ENCODE measurements at places on chromosomes 6 and 20.
A peak's percentile ranks its signal among the peaks of the same experiment; 100 is the strongest.

DNA sequence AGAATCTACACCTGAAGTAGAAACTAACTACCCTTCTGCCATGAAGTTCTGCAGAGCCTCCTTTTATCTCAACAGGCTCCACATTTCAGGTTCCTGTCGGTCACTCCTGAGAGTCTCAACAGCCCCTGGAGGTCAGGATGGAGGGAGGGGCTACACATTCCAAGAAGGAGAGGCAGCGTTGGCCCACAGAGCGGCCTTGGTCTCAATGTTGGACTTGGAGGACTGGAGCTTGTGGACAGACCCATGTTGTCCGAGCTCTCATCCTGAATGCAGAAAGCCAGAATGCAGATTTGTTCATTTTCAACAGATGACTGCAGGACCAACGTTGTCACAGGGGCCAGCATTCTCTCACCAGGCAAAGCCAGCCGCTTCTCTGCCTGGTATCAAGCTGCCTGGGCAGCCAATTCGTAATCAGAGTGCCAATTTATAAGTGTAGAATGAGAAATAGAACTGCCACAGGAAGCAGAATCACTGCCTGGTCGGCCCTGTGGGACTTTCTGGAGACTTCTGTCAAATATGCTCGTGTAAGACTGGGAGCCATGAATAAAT, 212.5 kb upstream of the SNX9 start:
- no peak for DNase-seq

DNA sequence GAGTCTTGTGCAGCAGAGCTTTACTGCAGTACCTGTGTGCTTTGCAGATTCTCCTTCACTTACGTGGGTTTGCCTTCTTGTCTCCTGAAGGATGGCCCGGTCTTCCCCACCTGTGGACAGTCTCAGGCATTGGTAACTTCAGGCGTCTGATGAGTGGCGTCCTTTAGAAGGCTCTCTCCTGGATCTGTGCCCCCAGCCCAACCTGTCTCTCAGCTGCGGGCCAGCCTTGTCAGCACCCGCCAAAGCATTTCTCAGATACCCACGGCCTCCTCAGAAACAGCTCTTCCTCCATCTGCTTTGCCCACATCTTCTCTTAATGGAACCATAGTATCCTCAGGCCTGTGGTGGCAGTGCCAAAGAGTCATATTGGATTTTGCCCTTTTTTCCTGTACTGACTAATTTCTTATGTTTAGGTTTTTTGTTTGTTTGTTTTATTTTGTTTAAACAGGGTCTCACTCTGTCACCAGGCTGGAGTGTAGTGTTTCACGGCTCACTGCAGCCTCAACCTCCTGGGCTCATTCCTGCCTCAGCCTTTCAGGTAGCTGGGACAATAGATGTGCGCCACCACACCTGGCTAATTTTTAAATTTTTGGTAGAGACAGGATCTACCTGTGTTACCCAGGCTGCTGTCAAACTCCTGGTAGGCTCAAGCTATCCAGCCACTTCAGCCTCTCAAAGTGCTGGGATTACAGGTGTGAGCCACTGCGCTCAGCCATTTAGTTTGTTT, 96.6 kb downstream of the ARID1B start:
- DNase-seq = no peak

GRCh38 chr6:52418606-52419005, 1.5 kb upstream of the EFHC1 start:
- DNase-seq = no peak

DNA sequence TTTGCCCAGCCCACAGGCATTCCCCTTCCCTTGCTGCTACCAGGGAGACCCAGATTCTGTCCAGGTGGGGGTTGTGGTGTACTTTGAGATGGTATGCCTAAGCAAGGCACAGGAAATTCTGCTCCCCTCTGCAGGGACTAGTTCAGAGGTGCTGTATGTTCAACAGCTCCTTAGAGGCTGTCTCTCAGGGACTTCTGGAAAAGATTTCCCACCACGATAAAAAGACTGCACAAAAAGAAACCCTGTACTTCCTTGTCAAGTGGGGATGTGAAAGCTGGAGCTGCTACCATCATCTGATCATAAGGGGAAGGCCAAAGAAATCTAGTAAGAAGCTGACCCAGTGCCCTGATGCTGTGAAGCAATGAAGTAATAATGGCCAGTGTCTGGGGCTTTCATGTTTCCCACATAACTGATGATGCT, 51.5 kb upstream of the SMIM29 start:
- DNase-seq = no peak

GRCh38 chr20:34426026-34426425, 63.0 kb downstream of the ITCH start:
- DNase-seq = no peak

- DNase-seq = no peak
Observed at GRCh38 chr6:52176550-52176949, 9.6 kb upstream of the IL17A start.

DNA sequence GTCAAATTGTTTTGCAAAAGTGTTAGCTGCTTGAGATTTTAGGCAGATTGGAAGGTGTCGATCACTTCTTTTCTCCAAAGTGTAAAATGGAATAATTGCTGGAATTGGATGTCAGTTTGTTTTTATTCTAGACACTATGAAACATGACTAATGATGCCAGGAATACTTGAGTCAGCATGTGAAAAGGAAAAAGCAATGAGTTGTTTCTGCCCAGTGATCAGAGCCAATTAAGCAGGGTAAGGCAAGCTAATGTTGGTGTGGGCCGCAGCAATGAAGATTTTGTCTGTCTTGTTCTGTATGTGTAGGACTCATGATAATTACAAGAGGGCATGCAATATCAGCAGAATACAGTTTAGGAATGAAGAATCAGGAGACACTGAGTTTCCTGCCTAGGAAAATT, 110.3 kb downstream of the CARMIL1 start:
- no peak for DNase-seq

GRCh38 chr6:33658982-33659689, 38.0 kb downstream of the ITPR3 start:
- DNase-seq = no peak

DNA sequence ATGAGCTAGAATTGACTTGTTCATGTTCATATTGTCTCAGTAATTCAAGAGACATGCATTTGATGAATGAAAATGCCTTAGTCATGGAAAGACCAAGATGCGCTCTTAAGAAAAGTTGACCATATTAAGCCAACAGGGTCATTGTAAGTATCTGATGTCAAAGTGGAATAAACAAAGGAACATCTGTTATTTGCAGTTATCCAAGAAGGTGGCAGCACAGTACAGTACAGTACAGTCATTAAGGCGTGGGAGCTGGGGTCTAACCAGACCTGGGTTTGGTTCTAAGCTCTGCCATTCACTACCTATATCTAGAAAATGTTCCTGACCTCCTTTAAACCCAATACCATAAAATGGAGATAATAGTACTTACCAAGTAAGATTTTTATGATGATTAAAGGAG, 178.1 kb downstream of the BACH2 start:
- DNase-seq = no peak

DNA sequence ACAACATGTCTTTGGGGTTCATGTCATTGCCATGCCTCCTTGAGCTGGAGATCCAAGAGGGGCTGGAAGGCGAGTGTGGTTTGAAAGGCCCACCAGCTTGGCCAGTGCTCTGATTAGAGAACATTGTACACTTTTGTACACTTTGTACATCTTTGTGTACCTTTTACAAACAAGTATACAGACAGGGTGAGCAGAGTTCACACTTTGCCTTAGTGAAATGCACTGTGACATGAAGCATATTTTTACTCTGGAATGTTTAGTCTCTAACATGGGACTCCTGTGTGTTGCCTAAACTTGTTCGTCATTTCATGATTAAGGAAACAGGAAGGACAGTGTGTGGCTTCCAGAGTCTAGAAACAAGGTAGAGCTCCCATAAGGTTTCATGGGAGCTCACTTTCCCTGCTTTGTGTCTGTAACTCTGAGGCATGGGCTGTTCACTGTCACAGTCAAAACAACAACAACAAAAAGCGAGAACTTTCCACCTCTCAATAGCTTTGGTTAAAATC, 225.8 kb upstream of the SOX4 start:
- DNase-seq = no peak

GRCh38 chr6:2842139-2842552, 483 bp upstream of the SERPINB1 start:
- DNase-seq = no peak

- DNase-seq = peak; percentile 55
Observed at GRCh38 chr6:148577687-148578488, 168.9 kb upstream of the UST start.

DNA sequence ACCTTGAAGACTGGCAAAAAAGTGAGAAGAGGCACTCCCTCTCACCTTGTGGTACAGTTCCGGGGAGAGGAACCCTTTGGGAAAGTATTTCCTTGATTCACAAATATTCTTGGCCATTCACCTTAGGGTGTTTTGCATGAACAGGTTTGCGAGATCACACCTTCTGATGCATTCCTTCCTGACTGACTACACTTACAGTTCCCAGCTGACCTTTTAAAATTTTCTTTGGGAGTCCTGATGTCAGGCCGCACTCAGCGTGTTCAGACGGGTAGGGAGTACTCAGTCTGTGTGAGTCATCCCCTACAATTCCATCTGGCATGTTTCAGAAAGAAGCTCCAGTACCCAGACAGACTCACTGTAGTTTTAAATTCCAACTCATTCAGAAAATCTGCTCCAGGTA, 1.7 kb downstream of the ADGRF4 start:
- DNase-seq = no peak

- peak; percentile 95 for DNase-seq
Observed at GRCh38 chr20:4135385-4136077, 120.2 kb upstream of the RNF24 start.

DNA sequence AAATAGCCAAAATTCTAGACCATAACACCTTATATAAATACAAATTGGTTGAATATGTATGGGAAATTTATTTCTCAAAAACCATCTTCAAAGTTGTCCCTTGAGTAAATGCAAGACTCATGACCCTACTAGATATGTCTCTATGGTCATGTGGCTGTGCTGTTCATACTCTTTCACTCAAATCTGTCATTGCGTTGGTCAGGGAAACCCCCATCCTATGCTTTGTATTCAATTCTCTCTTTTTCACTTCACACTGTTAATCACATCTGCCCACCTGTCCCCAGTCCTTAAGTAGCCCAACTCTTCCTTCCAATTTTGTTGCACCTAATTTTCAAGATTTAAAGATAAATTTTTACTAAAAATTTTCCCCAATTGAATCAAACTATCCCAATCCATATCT, 51.0 kb downstream of the RPS12 start:
- no peak for DNase-seq

DNA sequence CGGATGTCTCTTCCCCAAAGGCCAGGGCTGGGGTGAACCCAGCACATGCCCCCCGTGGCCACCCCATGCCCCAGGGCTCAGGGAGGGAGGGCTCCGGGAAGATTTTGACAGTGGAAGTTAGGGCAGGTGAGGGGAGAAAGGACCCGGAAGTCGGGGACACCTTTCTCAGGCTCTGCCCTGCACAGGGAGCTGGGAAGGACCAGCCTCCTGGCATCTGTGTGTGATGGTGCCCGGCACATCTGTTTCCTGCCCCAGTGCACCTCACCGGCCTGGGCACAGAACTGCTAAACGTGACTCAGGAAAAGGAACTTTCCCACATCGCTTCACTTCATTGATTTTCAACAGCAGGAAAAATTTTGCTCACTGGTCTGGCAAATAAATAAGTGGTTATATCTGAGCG, 141.1 kb upstream of the AFDN start:
- no peak for DNase-seq

DNA sequence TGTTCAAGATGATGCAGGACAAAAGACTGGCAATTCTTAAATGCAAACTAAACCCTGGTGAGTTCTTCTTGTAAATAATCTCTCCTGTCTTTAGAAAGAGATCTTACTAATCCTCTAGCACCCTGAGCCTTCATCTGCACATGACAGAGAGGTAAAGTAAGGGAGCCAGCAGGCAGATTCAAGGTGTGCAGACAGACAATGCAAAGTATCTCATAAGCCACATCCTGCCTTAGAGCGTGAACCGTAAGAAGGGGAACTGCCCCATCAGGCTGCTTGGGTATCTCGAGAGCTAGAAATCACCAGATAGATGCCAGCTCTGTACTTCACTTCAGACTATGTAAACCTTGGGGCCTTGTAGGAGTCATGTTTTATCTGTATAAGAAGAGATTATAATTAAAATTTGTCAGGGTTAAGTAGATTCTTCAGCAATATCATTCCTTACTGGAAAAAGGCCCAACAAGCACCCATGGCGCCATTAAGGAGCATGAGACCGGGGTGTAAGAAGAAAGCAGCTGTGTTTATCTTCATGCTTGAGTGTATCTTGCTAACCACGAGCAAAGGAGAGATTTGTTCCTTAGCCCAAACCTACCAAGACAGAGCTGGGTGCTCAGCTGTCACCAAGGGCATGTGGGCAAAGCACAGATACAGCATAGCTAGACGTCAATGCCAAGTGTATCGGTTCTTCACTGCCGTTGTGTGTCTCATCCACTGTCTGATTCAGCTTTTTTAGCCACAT, 24.4 kb downstream of the CNR1 start:
- DNase-seq = no peak

DNA sequence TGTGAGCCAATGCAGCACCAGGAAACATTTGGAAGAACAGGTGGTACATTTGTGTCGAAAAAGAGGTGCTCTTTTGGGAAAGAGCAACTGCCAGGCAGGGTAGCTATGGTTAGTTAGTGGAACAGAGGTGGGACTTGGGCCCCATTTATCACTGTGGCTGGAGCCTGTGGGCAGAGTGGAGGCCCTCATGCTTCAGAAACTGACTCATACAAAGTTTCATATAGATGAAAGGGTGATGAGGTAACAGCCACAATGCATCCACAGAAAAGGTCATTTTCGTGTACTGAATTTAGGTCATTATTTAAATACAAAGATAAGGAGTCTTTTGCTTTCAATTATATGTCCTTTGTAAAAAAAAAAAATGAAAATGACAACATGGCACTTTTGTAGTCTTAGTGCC, 76.4 kb upstream of the HS3ST5 start:
- DNase-seq = no peak

- no peak for DNase-seq
Observed at GRCh38 chr20:44910690-44911262, 916 bp downstream of the PABPC1L start.

DNA sequence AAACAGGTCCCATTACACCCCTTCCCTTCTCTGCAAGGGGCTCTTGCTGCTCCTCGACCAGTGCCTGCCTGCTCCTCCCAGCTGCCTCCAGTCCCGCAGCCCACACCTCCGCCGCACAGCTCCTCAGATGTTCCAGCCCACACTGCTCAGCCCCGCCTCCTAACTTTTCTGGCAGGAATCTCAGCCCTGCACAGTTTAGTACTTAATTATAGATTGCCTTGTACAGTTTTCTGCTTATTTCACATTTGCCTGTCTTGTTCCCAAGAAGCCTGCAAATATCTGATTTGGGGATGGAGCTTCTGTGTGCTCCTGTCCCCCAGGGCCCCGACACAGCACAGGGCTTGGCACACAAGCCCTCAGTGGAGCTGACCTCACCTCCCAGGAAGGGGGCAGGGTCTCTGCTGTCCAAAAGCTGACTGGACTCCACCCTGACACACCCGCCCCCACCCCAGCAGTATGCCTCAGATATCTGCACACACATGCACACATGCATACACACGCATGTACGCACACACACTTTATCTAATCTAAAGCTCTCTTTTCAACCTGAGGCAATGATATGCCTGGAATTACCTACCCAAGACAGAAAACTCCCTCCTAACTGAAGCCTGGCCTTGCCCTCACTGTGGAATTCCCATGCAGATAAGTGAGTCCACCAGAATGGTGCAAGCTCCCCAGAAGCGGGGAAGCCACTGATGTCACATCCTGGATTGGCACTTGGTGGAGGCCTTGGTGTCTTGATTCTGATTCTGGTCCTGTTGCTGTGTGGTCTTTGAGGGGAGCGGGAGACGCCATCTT, 1.2 kb upstream of the PNPLA1 start:
- no peak for DNase-seq

GRCh38 chr6:108564178-108564577, 3.5 kb downstream of the FOXO3 start:
- DNase-seq = peak; percentile 92

GRCh38 chr6:1076531-1077459, 235.1 kb upstream of the FOXQ1 start:
- DNase-seq = no peak

Data from skeletal muscle cell (primary cell).